ENCODE measurements at places on chromosomes 7 and 10.

GRCh38 chr7:79872176-79872575, 262.5 kb upstream of the GNAI1 start:
- no peak for ATAC-seq

DNA sequence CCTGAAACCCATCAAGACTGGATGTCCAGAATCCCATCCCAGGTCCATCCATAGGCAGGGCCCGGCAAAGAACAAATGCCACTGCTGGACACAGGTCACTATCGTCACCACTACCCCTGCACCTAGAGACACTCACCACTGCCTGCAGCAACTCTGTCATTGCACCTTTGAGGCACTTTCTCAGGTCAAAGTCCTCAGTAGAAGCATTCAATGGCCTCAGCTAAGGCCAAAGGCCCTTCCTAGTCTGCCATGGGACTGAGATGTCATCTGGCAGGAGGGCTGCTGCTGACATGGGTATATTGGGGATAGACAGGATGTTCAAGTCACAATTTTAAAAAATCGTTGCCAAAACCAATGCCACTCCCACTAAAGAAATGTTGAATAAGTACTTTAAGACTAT, 58.7 kb downstream of the GPAM start:
- ATAC-seq = no peak

DNA sequence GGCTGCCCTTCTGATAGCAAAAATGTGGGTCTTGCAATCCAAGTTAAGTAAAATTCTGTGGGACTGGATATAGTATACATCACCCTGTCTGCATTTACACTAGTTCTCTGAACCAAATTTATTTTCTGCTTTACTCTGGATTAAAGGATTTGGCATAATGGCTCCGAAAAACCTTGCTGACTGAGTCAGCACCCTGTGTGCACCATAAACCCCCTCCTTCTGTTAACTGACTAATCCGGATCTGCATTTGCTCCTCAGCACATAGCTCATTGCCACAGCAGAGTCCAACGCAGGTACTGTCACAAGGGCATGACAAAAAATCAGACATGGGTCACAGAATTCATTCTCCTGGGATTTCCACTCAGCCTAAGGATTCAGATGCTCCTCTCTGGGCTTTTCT, 1.3 kb downstream of the OR2A5 start:
- no peak for ATAC-seq

GRCh38 chr7:83820641-83821040, 171.7 kb upstream of the SEMA3E start:
- ATAC-seq = no peak

DNA sequence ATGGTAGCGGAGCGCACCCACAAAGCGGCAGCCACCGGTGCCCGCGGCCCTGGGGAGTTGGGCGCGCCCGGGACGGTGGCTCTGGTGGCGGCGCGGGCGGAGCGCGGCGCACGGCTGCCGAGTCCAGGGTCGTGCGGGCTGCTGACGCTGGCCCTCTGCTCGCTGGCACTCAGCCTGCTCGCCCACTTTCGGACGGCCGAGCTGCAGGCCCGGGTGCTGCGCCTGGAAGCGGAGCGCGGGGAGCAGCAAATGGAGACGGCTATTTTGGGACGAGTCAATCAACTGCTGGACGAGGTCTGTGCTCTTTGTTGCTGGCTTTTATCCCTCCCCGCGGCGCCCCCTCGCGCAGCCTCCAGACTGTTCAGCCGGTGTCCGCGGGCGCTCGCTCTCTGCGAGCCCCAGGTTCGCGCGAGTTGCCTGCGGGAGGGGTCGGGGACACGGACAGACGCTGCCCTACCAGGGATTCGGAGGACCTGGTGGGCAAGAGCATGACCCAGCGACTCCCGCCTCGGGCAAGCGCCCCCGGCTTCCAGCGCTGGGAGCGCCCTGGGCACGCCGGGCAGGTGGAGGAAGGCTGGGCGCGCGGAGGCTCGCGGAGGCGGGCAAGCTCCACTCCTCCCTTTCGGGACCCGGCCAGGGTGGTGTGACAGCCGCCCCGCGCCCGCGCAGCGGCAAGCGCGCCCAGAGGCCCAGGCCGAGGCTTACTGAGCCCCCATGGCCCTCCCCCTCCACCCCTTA, 887 bp downstream of the COL13A1 start:
- ATAC-seq = no peak

Measured in stimulated activated memory B cell treated with anti-CD40 and anti-IgM and Interleukin-4, amounts not matched to agents 10 μg/mL and 1 μg/mL and 100 μg/mL, for 72 hours (primary cell).